ENCODE measurements at places on chromosomes 16 and 17.

- no peak for ATAC-seq
Observed at GRCh38 chr16:85859818-85860125, 39.2 kb upstream of the IRF8 start.

GRCh38 chr17:51107778-51108177, 12.9 kb downstream of the SPAG9 start:
- ATAC-seq = no peak

DNA sequence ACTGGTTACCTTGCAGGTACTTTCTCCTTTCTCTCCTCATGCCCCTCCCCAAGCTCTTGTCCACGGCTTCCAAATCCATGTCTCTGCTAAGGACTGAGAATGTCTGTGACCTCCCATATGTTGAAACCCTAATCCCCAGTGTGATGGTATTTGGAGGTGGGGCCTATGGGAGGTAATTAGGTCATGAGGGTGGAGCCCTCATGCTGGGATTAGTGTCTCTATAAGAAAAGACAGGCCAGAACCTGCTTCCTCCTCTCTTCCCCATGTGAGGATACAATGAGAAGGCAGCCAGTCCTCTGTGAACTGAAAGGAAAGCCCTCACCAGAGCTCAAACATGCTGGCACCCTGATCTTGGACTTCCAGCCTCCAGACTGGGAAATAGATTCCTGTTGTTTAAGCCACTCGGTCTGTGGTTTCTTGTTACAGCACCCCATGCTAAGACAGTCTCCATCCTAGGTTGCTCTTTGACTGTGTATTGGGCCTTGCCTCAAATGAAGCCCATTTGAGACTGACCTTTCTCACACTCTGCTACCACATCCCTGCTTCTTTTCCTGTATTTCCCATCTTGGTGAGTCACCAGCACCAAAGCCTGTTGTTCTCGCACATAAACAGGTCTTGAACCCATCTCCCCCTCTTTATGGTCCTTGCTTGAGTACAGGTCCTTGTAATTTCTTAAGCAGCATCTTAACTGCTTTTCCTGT, 135.0 kb downstream of the CDK5R1 start:
- peak; percentile 98 for ATAC-seq

DNA sequence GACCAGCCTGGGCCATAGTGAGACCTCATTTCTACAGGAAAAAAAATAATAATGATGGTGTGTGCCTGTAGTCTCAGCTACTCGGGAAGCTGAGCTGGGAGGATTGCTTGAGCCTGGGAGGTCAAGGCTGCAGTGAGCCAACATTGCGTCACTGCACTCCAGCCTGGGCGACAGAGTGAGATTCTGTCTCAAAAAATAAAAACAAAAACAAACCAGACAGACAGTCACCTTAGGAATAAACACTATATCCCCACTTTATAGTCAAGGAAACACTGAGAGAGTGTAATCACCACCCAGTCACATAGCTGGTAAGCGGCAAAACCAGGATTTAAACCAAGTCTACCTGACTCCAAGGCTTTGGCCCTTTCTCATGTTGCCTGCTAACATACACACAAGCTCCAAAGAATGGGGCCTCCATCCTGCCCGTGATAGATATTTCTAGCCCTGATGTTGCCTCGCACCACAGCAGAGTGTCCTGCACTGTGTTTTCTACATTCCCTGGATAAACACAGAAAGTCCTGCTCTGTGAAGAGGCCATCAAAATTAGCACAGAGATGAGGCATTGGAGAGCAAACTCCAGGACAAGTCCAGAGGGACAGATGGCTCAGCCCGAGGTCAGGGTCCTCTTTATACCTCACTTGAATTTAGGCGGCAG, 66.1 kb upstream of the SMURF2 start:
- no peak for ATAC-seq

DNA sequence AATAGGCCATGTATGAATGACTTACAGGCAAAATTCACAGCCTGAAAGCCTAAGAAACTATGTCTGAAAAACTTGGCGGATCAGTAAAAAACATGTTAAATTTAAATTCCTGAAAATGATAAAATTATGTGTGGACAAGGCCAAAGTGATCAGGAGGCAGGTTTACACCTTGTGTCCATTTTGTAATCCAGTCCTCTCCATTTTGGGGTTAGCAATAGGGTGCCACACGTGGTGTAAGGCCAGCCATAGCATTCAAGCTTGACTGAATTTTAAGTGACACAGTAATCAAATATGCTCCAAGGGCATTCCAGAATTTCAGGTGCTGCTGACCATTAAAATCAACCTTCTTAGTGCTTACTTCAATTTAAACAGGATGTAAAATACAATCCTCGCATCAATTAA, 2.7 kb downstream of the RNF43 start:
- ATAC-seq = peak; percentile 40

- ATAC-seq = no peak
Observed at GRCh38 chr16:84816023-84816422, 3.8 kb upstream of the CRISPLD2 start.

DNA sequence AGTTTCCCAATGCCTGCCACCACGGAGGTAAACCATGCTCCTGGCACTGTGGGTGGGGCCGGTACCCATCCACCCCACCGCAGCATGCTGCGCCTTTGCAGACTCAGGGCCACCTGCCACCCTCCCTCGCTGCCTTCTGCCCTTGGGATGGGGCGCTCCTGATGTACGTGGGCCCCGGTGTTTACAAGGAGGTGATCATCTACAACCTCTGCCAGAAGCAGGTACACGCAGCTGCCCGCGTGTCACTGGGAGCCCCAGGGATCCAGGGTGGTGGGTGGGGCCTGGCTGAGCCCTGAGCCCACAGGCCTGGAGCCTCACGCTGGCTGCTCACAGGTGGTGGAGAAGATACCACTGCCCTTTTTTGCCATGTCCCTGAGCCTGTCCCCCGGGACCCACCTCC, 1.4 kb upstream of the RHOT2 start:
- no peak for ATAC-seq

DNA sequence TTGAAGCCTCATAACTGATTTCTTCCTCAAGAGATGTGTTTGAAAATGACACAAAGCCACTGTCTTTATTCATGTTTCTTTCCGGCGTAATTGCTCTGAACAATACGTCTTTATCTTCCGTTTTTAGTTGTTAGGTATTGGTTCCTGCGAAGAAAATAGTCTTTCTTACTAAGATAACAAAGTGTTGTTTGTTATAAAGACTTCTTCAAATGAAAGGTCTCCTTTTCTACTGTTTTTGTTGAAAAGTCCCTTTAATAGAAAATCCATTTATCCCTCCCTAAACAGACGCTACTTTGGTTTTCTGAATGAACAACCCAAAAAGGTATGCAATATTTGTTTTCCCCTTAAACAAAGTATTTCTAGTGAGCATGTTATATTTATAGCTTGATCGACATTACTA, 469.1 kb downstream of the KCNJ18 start:
- ATAC-seq = no peak

GRCh38 chr16:53220585-53220984, 165.8 kb downstream of the CHD9 start:
- ATAC-seq = no peak

DNA sequence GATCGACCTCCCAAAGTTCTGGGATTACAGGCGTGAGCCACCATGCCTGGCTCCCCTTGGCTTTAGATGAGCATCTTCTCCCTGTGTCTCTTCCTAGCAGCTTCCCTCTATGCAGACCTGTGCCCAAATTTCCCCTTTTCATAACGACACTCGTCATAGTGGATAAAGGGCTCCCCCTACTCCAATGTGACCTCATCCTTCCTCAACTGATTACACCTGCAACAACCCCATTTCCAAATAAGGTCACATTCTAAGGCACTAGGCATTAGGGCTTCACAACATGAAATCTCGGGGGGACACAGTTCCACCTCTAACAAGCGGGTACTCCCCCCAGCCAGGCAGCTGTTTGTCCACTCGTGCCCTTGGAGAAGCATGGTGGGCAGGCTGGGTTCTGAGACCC, 10.3 kb downstream of the KIF19 start:
- ATAC-seq = no peak

GRCh38 chr16:85616607-85617321, 3.6 kb downstream of the GSE1 start:
- ATAC-seq = no peak

DNA sequence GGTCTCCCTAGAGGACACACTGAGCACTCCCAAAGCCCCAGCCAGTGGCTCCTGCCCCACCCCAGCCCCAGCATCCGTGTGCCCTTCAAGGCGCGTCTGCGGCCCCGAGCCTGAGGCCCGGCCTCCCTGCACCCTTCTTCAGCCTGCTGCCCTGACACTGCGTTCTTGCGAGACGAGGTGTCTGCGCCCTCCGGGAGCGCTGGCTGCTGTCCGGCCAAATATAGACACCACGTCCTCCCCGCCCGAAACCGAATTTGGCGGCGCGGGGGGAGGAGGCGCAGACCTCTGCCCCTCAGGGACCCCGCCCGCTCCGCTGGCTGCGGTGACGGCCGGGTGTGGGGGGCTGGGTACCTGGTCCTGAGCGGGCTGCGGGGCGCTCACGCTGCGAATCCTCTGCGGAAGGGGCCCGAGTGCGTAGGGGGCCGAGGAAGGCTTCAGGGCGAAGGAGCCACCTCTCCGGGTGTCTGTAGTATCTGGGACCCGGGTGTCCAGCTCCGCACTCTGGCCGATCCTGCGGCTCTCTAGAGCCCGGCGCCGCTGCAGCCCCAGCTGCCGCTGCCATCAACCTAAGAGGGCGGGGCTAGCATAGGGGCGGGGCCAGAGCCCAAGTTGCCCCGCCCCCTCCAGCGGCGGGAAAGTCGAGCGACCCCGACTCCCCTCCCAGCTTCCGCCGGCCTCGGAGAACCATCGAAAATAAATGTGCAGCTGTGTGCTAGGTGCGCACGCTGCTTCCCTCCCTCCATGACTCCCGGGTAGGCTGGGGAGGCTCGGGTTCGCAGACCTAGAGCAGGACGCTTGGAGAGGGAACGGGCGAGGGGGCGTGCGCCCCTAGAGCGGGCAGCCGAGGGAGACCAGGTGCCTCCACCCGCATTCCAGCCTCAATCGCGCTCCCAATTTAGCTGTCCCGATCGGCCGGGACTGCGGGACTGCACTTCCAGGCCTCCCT, at the start of gene CORO6:
Gene CORO6 (minus strand): TSS at position 576 of the 946 bp plus-strand sequence. CDS start 1,491 bp downstream, outside the sequence.
- peak; percentile 22 for ATAC-seq

- ATAC-seq = no peak
Observed at GRCh38 chr17:42289611-42290181, 1.4 kb downstream of the STAT5A start.

DNA sequence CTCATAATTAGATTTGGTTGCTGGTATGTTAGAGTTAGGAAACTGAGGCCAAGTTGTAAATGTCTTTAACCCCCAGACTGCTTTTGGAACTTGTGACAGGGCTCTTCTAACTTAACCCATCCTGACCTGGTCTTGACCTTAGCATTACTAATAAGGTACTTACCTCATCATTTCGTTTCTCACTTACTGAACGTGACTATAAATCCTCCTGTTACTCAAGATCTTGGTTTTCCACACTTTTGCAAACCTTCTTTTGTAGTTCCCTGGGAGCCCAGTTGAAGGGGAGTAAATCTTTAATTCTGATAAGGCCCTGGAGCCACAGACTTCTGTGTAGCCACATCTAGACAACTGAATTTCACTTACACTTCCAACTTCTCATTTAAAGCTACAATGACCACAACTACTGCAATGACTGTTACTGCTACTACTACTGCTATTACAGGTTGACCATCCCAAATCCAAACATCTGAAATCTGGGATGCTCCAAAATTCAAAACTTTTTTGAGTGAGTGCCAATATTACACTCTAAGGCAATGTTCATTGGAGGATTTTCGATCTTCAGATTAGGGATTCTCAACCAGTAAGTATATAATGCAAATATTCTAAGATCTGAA, 248.8 kb upstream of the TBX2 start:
- no peak for ATAC-seq

DNA sequence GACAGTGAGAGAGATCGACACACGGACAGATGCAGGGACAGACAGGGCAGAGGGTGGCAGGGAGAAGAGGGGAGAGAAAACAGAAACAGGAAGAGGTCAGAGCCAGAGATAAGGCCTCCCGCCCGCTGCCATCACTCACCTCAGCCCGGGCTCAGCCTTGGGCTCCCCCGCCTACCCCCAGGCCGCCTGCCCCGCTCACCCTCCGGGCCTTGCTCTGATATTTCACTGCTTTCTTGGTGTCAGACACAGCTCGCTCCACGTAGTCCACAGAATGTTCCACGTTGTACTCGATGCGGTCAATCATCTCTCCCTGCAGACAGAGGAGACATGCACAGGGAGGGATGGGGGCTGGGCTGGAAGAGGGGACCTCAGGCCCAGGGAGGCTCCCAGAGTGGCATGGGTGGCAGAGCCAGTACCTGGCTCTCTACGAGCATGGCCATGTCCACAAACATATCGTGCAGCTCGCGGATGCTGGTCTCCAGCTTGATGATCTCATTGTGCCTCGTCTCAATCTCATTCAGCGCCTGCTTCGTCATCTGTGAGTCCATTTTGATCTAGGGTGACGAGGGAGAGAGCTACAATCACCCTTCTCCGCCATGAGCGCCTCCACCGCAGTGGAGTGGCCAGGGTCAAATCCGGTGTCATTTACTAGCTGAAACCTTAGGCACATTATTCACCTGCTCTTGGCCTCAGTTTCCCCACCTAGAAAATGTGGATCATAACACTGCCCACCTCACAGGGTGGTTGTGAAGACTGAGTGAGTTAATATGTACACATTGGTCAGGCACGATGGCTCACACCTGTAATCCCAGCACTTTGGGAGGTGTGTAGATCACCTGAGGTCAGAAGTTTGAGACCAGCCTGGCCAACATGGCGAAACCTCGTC, 8.2 kb downstream of the HSD3B7 start:
- ATAC-seq = no peak

DNA sequence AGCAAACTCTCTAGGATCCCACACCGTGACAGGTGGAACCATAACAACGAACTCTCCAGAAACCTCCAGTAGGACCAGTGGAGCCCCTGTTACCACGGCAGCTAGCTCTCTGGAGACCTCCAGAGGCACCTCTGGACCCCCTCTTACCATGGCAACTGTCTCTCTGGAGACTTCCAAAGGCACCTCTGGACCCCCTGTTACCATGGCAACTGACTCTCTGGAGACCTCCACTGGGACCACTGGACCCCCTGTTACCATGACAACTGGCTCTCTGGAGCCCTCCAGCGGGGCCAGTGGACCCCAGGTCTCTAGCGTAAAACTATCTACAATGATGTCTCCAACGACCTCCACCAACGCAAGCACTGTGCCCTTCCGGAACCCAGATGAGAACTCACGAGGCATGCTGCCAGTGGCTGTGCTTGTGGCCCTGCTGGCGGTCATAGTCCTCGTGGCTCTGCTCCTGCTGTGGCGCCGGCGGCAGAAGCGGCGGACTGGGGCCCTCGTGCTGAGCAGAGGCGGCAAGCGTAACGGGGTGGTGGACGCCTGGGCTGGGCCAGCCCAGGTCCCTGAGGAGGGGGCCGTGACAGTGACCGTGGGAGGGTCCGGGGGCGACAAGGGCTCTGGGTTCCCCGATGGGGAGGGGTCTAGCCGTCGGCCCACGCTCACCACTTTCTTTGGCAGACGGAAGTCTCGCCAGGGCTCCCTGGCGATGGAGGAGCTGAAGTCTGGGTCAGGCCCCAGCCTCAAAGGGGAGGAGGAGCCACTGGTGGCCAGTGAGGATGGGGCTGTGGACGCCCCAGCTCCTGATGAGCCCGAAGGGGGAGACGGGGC, 1.3 kb downstream of the SPN start:
- ATAC-seq = peak; percentile 18

DNA sequence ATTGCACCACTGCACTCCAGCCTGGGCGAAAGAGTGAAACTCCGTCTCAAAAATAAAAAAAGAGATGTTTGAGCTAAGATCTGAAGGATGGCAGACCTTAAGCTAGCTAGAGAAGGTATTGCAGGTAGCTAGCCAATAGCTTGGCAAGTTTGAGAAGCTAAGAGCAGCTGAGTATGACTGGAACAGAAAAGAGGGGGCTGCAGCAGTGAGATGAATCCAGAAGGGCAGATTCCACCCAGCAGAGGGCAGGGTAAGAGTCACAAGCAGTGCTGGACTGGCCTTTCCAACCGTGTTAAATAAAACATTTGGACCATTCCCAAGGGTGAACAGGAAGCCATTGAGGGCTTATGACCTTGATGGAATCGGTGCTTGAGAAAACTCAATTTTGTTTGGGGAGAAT, 5.7 kb upstream of the PHAF1 start:
- no peak for ATAC-seq
